ENCODE measurements at places on chromosomes 13 and 19.

GRCh38 chr13:110305949-110306339 lies 1.0 kb downstream of the COL4A1 start:
- DNase-seq: no peak

DNA sequence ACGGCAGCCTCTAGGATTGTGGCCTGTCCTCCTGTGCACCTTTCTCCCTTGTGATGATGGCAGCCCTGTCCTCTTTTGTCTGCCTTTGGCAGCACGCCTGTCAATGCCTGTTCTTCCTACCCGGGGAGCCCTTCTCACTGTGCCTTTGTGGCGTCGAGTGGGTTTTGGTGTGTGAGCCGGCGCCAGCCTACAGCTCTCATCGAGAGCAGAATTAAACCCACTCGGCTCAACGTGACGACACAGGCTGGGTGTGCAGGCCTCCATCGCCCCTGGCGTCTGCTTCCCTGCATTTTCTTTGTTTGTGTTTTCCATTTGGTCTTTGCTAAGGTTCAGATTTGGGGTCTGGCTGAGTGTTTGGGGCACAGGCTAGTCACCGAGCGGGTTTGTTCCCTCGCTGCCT lies 34.4 kb downstream of the AP1M1 start:
- peak; percentile 12 for DNase-seq

DNA sequence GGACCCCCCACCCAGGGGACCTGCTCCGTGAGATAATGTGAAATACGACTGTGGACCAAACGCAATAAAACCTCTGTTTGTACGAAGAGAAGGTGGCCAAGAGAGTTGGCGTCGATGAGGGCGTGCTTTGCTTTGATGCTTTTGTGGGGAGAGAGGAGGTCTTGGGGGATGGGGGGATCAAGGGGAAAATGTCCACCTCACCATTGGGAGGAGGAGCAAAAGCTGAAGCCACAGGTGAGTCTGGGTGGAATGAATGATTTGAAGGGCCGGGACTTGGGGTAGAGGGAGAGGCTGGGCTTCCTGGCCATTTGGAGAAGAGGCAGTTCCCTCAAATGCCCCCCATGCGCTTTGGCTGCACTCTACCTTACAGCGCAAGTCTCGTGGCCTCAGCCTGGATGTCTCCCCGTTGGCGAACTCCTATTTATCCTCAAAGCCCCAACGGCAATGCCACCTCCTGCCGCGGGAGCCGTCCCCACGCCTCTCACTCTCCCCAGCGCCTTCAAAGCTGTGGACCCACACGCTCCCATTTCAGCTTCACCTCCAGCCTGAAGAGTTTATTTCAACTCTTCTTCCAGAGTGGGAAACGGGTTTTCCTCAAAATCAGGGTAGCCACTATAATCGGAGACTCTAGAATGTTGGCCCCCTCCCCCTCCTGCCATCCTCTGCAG lies 795 bp upstream of the ABCA7 start:
- DNase-seq: no peak

DNA sequence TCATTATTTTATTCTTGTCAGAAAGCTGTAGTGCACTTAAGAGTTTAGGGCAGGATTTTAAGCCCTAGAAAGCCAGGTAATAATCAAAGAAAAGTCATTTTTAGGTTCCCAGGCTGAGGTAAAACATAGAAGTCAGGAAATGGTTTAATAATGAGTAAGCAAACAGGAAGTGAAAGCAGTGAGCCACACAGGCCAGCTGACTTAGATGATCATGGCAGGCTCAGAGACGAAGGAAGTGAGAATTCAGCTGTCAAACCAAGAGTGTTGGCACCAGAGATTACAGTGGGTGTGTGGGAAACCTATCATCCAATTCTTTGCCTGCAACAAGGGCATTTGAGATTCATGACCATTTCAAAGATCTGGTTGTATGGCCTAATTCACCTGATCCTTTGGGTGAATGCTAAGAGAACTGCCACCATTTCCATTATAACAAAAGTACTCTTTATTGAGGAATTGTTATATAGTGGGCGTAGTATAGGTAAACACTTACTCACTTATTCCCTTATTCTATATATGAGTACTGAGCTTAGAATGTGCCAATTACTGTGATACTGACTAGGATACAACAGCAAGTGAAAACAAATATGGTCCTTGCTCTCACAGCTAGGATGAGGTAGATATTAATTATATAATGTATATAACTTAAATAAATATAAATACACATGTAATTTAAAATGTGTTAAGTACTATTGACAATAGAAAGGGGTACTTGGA lies 103.7 kb upstream of the EDNRB start:
- DNase-seq: no peak

- DNase-seq: no peak
Observed at GRCh38 chr19:44554641-44555246, 25.3 kb upstream of the CEACAM20 start.

Measured in hypothalamus (tissue), 51 donors.